ENCODE measurements at places on chromosomes 5 and 9.

GRCh38 chr9:94610181-94610606 is 16.6 kb upstream of the FBP2 start:
- DNase-seq, result no peak

DNA sequence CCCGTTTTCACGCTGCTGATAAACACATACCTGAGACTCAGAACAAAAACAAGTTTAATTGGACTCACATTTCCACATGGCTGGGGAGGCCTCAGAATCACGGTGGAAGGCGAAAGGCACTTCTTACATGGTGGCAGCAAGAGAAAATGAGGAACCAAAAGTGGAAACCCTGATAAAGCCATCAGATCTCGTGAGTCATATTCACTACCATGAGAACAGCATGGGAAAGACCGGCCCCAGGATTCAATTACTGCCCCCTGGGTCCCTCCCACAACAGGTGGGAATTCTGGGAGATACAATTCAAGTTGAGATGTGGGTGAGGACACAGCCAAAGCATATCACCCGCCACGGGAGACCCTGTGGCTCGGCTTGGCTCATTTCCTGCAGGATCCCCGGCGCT is 20.2 kb downstream of the EXD3 start:
- DNase-seq, result no peak

DNA sequence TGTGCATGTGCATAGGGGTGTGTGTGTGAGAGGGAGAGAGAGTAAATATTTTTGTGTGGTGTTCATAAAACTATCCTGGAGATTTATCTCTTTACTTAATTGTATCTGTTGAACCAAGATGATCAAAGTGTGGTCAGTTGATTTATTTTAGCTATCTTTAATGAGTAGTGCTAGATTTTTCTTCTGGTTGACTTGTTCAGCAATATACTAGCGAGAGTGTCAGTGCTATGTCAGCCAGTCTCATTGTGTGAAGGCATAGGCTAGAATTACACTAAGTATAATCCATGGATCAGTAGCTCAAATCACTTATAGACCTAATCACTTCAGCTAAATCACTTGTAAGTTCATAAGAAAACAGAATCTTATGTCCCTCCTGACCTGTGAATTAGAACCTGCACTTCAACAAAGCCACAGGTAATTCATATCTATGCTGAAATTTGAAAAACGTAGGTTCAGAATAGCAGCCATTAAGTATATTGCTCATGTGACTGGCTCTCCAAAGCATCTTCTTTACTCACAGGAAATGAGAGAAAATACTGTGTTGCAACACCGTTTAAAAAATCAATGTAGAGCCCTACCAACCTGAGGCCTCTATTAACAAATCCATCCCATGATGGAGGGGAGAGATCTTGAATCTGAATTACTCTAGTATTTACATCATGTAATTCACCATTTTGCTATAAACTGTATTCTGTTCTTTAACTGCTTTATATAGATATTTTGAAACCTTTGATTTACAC is 203.1 kb upstream of the ACTBL2 start:
- DNase-seq, result no peak

DNA sequence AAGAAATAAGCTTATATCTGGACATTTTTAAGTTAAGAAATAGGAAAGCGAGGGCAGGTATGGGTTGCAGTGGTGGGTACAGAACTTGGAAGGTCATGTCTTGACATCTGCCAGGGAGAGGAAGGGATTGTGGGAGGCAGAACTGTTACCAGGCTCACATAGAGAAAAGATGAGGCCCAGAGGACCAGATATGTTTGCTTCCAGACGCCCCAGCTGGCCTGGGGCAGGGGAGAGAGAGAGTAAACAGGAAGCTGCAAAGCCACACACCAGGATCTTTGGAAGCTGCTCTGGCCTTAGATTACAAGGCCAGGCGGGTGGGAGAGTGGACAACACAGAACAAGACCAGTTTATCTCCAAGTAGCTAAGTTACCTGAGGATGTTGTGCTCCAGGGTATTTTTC is 71.2 kb downstream of the MARCHF11 start:
- DNase-seq, result no peak

DNA sequence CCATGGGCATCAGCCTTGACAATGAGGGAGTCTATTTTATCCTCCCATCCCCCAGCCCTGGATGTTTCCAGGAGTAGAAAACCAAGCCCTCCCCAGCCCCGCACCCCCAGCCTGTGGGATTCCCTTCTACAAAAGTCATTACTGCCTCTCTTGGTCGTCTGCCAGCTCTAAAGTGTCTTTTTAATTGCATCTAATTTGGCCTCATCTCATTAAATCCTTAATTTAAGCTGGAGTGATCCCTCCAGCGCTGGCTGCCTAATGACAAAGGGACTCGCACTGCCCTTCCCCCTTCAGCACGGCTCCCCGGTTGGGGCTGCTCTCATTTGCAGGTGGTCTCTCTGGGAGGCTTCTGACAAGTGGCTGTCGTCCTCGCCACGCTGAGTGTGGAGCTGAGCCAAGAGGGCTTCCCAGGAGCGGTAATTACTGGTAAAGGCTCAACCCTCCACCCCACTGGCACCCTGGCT is 107.9 kb upstream of the ALDH1B1 start:
- DNase-seq, result no peak

GRCh38 chr9:89891591-89892304 is 286.9 kb downstream of the GADD45G start:
- DNase-seq, result no peak

- no peak for DNase-seq
These were observed 91.1 kb downstream of the BRINP1 start for GRCh38 chr9:119278171-119278570.

All from activated T-helper 1 cell treated with anti-CD3 and anti-CD28 coated beads, Interleukin-2, amount 50 U/mL, for 16 hours (primary cell).